B cell (primary cell): ENCODE measurements at places on chromosomes 16 and 17. TPM values are rescaled to one million over a fixed set of nuclear protein-coding genes. Genes with fewer than 3 reads are reported as not detected.

The CNTD1 gene
- not detected in 2 replicates for polyA plus RNA-seq

The MILR1 gene
- 38.0 and 60.4 TPM in 2 replicates for polyA plus RNA-seq

The FAM83G gene
- 4.2 and 4.7 TPM in 2 replicates for polyA plus RNA-seq

The BIRC5 gene
- polyA plus RNA-seq = 0.33 and 0.36 TPM in 2 replicates

The TLCD2 gene
- polyA plus RNA-seq = 0.03 and 0.10 TPM in 2 replicates

The USP22 gene
- 74.3 and 177 TPM in 2 replicates for polyA plus RNA-seq

The MMP28 gene
- polyA plus RNA-seq = 0.15 and 0.74 TPM in 2 replicates

The KRTAP3-3 gene
- polyA plus RNA-seq = not detected in 2 replicates

The PNMT gene
- 0.13 and 0.87 TPM in 2 replicates for polyA plus RNA-seq

DNA sequence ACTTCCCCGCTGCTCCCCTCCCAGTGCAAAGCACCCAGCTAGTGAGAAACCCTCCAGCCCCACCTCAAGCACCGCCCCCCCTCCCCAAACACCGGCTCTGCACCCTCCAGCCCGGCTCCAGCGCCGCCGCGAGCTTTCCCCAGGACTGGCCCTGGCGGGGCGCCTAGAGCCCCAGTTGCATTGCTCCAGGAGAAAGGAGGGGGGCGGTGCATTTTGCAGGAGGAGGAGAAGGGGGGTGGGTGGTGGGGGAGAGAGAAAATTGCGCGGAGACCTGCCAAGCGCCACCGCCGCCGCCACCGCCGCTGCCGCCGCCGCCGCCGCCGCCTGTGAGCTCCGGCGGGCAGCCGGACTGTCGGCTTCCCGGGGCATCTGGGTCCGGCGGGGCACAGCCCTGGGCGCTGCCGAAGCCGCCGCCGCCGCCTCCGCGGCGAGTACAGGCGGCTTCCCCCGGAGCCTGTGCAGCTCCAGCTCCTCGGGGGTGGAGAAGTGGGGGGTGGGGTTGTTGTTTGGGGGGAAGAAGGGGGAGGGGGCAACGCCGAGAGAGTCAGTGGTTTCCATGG is 333 bp upstream of the NOG start:
- H3K27me3 ChIP-seq = peaks cover 27% of the 10 kb centered on the region
- H3K27ac ChIP-seq = no peak overlapping the region
- peak overlapping the region; percentile 44 for H3K4me3 ChIP-seq

- H3K27me3 ChIP-seq = no peaks in the 10 kb centered on the region
- H3K36me3 ChIP-seq = no peaks in the 10 kb centered on the region
- peaks cover 7% of the 10 kb centered on the region for H3K4me1 ChIP-seq
- no peak for DNase-seq
- H3K4me3 ChIP-seq = no peak overlapping the region
These were observed 3.4 kb downstream of the CHST6 start for GRCh38 chr16:75491876-75492275.

DNA sequence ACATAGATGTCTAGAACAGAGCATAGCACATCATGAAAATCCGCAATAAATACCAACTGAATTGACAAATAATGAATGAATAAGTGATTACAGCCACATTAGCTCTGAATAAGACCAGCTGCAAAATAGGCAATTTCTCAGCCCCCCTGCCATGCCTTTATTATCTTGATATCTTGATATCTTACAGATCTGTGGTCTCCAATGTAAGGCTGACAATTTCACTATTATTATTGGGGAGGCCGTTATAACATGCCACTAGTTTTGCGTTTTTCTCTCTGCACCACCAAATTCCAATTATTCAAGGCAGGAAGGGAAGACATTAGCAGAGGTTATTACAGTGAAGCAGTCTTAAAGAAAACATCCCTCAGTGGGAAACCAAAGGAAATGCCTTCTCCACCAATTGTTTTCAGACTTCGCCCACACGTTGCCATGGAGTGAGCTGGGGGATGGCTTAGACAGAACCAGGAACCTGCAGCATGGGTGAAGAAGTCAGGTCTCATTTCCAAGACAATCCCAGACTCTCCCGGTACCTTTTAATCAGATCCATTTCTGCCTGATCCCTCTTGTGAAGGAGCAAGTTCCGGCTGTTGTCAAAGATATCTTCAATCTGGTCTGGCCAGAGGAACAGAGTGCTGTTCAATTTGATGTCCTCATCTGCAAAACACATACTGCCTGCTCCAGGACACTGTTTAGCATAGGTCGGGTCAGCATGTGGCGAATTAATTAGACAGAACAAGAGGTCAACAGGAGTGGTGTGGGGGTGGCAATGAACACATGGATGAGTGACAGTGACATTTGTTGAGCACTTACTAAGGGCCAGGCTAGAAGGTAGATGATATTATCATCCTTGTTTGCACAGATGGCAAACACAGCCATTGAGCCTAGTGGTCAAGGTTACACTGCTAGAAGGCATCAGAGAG is 46.4 kb downstream of the DNAH3 start:
- no peak overlapping the region for H3K27ac ChIP-seq
- H3K36me3 ChIP-seq = no peaks in the 10 kb centered on the region
- no peak for DNase-seq
- no peak overlapping the region for H3K4me3 ChIP-seq

DNA sequence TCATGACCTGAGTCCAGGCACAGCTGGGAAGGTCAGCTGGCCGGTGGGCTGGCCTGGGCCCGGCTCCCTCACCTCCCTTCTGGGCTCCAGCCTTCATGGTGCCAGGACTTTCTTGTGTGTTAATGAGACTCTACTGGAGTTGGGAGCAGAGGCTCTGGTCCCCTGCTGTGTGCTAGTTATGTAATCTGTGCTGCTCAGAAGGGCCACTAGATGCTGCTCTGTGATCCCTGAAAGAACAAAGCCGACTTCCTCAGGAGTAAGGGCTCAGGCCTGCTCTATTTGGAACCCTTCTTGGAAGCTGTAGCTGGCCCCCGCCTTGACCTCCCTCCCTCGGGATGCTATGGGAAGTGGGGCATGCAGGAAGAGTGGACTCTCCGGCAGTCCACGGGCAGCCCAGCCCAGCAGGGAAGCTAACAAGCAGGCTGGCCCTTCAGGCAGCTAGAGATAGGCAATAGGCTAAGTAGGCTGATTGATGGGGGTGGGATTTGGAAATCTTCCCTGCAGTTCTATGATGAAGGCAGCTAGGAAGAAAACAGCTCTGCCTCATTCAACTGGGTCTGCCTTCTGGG is 3.3 kb upstream of the CDK5R1 start:
- peak; percentile 77 for DNase-seq
- peaks cover 22% of the 10 kb centered on the region for H3K4me1 ChIP-seq
- H3K27me3 ChIP-seq = no peaks in the 10 kb centered on the region
- no peak overlapping the region for H3K4me3 ChIP-seq

GRCh38 chr16:86726340-86726739 is 148.0 kb downstream of the FOXL1 start:
- no peak overlapping the region for H3K27ac ChIP-seq
- no peak overlapping the region for H3K4me3 ChIP-seq
- no peak for DNase-seq
- peaks cover 8% of the 10 kb centered on the region for H3K27me3 ChIP-seq
- no peaks in the 10 kb centered on the region for H3K36me3 ChIP-seq

- H3K36me3 ChIP-seq = peaks cover 94% of the 10 kb centered on the region
- H3K27ac ChIP-seq = no peak overlapping the region
- no peak for DNase-seq
- H3K4me1 ChIP-seq = no peaks in the 10 kb centered on the region
These were observed 27.4 kb downstream of the CEP95 start for GRCh38 chr17:64534187-64534586.

DNA sequence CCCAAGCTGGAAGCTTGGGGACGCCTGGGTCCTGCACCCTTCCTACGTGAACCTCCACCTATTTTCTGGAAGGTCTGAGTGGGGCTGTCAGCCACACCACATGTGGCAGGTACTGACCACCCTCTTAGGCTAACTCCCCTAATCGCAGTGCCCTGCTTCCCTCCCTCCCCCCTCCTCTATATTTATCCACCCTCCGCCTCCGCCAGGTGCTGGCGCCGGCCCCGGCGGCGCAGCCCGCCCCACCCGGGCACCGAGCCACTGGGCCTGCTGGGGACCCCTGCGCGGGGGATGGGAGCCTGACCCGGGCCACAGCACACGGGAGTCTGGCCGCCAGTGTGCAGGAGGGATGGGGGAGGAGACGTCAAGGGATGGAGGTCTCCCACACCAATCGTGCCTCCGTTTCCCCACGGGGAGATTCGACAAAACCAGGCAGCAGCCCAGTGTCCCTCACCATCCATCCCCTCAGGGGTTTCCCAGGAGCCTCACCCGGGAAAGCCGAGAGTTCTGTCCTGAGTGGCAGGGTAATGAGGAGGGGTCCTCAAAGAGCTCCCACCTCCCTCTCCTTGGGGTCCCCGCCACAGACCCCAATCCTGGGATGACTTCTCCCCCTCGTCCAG is 1.3 kb downstream of the PLEKHH3 start:
- H3K4me1 ChIP-seq = peaks cover 79% of the 10 kb centered on the region
- no peak overlapping the region for H3K27ac ChIP-seq
- H3K4me3 ChIP-seq = no peak overlapping the region
- DNase-seq = peak; percentile 43
- no peaks in the 10 kb centered on the region for H3K27me3 ChIP-seq

GRCh38 chr17:64129515-64129764 is 504 bp downstream of the ERN1 start:
- peaks cover 23% of the 10 kb centered on the region for H3K4me1 ChIP-seq
- no peaks in the 10 kb centered on the region for H3K27me3 ChIP-seq
- H3K4me3 ChIP-seq = peak overlapping the region; percentile 80
- peak overlapping the region; percentile 76 for H3K27ac ChIP-seq

DNA sequence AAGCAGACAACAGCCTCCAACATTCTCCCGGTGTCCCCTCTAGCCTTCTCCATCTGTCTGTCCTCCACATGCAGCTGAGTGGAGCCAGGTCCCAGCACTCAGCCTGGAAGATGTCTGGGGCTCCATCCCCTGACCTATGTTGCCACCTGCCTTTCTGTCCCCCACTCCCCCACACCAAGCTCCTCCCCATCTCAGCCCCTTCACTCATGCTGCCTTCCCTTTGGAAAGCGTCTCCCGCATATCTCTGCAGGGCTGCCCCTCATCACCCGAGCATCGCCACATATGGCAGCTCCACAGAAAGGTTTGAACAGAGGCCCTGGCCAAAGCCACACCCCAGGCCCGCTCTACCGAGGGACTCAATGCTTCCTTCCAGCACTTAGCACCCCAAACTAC is 24.2 kb downstream of the NSMCE1 start:
- H3K27me3 ChIP-seq = no peaks in the 10 kb centered on the region
- DNase-seq = no peak
- no peak overlapping the region for H3K4me3 ChIP-seq

DNA sequence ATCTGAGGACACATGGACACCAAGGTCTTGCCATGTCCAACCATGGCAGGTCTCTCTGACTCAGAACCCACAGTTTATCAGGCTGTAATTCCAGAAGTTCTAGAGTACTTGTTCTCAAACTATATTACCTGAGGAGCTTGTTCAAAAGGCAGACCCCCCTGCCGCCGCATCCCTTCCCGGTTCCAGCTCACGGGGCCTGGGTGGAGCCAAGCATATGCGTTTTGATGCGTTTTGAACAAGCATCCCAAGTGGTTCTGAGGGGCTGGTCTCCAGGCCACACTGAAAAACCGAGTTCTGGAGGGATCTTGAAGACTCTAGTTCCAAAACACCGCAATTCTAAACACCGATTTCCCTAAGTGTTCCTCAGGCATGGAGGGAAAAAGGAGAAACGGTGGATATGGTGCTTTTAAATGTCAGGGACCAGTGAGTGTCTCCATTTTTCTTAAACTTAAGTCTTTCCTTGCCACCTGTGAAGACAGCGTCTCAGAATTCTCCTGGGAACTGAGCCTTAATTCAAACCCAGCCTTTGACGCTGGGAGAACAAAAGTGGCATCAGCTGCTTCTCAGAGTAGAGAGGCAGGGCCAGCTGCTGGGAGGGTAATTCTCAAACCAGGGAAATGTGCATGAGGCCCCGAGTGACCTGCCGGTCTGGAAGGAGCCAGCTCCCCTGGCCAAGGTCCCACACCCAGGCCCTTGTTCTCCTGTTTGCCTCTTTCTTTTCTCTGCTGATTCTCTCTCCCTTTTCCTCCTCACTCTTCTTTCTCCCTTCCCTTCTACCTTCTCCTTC is 84.4 kb upstream of the PLCG2 start:
- H3K27me3 ChIP-seq = no peaks in the 10 kb centered on the region
- no peak overlapping the region for H3K4me3 ChIP-seq
- no peaks in the 10 kb centered on the region for H3K4me1 ChIP-seq
- no peak for DNase-seq

DNA sequence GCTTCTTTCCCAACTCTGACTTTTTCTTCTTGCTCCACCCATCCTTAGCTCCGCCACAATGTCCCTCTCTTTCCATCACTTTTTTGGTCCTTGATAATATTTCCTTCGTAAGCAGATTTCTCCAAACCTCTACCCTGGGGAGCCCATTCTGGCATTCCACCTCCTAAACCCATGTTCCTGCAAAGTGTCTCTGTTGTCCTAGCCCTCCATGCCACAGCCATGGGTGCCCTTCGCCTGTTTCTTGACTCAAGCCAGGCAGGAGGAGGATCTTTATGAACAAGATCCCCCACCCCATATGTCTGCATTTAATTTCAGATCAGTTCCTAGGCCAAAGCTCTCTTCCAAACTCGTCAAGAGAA is 42.4 kb downstream of the GAS7 start:
- no peak for DNase-seq
- H3K27me3 ChIP-seq = no peaks in the 10 kb centered on the region
- H3K36me3 ChIP-seq = no peaks in the 10 kb centered on the region
- peaks cover 34% of the 10 kb centered on the region for H3K4me1 ChIP-seq
- peak overlapping the region; percentile 88 for H3K27ac ChIP-seq

- H3K4me1 ChIP-seq = peaks cover 13% of the 10 kb centered on the region
- H3K36me3 ChIP-seq = no peaks in the 10 kb centered on the region
- no peaks in the 10 kb centered on the region for H3K27me3 ChIP-seq
- no peak for DNase-seq
- H3K4me3 ChIP-seq = no peak overlapping the region
These were observed 35.5 kb downstream of the CLUAP1 start for GRCh38 chr16:3536271-3536731.

DNA sequence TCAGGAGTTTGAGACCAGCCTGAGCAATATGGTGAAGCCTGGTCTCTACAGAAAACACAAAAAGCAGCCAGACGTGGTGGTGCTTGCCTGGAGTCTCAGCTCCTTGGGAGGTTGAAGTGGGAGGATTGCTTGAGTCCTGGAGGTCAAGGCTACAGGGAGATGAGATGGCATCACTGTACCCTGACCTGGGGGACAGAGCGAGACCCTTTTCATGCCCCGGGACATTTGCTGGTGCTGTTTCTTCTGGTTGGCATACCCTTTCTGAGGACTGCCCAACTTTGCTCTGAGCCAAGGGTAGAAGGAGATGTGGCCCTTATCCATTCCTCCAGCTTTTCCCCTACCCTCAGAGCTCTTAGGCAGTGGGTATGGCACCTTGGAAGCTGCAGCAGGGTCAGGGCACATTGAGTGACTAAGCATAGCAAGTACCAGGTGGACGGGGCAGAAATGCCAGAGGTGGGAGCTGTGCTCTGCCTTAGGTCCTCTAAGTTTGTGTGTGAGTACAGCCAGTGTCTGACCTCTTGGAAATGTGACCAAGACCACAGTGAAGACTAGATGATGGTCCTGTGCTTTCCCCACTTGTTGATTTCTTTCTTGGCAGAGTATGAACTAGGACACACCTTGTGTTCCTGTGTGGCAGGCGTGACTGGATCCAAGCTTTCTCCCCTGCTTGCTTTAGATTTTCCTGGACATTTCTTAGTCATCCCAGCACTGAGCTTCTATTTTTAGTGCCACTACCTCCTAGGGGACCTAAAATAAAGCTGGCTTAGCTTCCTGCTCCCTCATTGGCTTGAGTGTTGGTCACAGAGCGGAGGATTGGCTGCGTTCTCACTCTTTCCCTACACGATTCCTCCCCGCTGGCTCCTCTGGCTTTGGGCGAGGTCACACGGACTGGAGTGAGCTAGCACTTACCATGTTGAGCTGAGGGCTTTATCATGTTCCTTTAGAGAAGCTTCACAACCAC is 9.9 kb upstream of the EDC4 start:
- H3K27me3 ChIP-seq = no peaks in the 10 kb centered on the region
- H3K4me3 ChIP-seq = no peak overlapping the region
- no peak for DNase-seq
- no peaks in the 10 kb centered on the region for H3K36me3 ChIP-seq
- H3K4me1 ChIP-seq = no peaks in the 10 kb centered on the region
